Cardiac atrium fibroblast (primary cell): ENCODE measurements at places on chromosomes 5 and 9. TPM values are rescaled to one million over a fixed set of nuclear protein-coding genes. Genes with fewer than 3 reads are reported as not detected.

Gene PCDHA5
- total RNA-seq: not detected in 2 replicates

Gene HAVCR1
- not detected in 2 replicates for total RNA-seq

Gene SHB
- total RNA-seq: 33.4 and 44.2 TPM in 2 replicates

Gene ARID3C
- 0.72 TPM in 1 of 2 replicates, not detected in the other for total RNA-seq

Gene SWI5
- total RNA-seq: 36.9 and 59.8 TPM in 2 replicates
